ENCODE measurements at places on chromosomes 16 and 17. TPM values are rescaled to one million over a fixed set of nuclear protein-coding genes. Genes with fewer than 3 reads are reported as not detected.

DNA sequence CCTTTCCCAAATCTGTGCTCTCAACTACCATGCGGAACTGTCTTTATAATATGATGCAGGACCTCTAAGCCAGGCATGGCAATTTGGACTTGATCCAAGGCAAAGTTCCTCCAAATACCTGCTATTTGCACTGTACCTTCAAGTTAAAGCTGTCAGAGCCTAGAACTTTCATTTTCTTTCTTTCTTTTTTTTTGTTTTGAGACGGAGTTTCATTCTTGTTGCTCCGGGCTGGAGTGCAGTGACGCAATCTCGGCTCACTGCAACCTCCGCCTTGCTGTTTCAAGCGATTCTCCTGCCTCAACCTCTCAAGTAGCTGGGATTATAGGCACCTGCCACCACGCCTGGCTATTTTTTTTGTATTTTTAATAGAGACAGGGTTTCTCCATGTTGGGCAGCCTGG is 51.7 kb downstream of the ARHGAP27 start:
- no peak for DNase-seq

The RTN4RL1 gene
- 1.7 TPM for polyA plus RNA-seq

The RNF222 gene
- 0.07 TPM for polyA plus RNA-seq

- DNase-seq, result no peak
Observed at GRCh38 chr16:89402962-89403361, 87.4 kb downstream of the ANKRD11 start.

The C1QTNF8 gene
- polyA plus RNA-seq, result not detected
